ENCODE measurements at places on chromosomes 16 and 17.

DNA sequence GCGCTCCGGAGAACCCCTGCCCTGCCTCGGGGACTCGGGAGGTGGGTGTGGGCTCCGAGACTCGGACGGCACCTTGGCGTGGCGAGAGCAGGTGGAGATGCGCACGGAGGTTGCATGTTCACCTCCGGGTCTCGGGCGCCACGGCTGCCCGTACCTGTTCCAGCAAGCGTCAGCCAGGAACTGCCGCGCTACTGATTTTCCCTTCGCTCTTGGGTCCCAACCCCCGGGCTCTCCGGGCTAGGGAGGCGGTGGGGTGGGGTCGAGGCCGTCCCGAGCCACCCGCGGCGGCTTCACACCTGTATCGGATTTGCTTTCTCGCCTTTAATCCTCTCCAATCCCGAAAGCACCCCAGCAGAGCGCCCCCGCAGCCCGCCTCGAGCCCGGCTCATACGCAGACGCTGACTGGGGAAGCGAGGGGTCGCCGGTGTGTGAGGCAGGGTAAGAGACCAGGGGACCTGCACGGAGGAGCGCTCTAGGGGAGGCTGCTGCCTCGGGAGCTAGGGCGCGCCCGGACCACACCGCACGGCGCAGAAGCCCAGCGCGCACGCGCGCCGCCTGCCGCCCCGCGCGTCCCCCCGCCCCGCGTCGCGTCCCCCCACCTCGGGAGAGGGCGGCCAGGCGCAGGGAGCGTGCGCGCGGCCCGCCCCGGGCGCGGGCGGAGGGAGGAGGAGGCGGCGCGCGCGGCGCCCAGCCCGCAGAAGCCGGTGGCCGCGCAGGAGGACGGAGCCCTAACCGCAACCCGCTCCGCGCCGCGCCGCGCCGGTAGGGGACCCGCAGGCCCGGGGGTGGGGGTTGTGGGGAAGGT lies at the start of gene DUSP14:
TSS of gene DUSP14 (plus strand) at position 695 of the 805 bp plus-strand sequence. CDS start 22,382 bp downstream, outside the sequence.
- peak; percentile 86 for DNase-seq

GRCh38 chr16:70809392-70810060 lies 8.6 kb upstream of the VAC14 start:
- DNase-seq: no peak

DNA sequence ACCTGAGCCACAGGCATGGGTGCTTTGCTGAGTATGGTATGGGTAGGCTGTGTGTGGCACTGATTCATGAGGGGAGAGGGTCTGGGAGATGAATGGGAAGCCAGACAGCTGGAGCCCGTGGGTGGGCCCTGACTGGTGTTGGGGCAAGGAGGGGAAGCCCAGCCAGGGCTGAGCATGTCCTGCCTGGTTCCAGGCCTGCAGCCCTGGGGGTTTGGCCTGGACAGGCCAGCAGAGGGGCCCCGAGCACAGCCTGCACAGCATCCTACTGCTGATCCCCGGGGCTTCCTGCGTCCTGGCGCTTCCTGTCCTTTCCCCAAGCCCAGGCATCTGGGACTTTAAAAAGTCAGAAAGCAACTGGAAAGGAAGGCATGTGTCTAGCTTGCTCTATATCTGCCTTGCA lies 4.6 kb upstream of the MVD start:
- no peak for DNase-seq

- DNase-seq: no peak
Measured at GRCh38 chr17:29180788-29181160, 576 bp upstream of the MYO18A start.

GRCh38 chr16:35909351-35909954 lies 2450.0 kb downstream of the TP53TG3F start:
- DNase-seq: no peak

- DNase-seq: no peak
Measured at GRCh38 chr17:50270435-50271362, 3.6 kb upstream of the TMEM92 start.

DNA sequence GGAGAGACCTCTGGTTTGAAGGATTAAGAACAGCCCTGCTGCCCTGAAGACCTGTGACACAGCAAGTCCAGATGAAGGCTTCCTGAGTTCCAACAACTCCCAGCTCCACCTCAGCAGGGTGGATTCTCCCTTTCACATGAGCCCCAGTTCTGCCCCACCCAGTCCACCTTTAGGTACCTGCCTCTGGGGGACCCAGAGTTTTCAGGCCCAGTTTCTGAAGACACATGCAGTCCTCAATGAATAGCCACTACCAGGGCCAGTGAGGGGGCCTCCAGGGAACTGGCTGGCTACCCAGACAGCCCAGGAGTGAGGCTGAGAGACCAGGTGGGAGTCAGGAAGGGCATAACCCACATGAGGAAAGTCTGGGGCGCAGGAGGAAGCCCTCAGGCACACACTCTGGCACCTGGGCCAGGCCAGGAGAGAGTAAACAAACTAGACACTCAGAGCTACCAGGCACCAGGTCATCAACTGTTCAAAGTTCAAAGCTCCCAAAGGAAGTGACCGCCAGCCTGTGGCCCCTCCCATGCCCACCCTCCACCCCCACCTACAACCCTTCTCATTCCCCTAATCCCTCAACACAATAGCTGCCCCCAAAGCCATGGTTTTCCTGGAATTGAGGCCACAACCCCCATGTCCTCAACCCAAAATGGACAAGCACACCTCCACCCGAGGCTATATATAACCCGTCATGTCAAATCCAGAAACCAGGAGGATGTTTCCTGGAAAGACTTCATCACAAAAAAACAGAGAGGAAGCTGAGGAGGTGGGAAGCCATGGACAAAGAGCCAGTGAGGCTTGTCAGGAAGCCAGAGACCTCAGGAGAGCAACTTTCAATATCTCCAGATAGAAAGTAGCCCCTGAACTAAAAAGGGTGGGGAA lies 2.1 kb downstream of the MYO18A start:
- DNase-seq: no peak

GRCh38 chr16:31177136-31177535 lies 2.8 kb upstream of the FUS start:
- DNase-seq: peak; percentile 68

- no peak for DNase-seq
Measured at GRCh38 chr17:53134548-53134947, 688.2 kb upstream of the KIF2B start.

DNA sequence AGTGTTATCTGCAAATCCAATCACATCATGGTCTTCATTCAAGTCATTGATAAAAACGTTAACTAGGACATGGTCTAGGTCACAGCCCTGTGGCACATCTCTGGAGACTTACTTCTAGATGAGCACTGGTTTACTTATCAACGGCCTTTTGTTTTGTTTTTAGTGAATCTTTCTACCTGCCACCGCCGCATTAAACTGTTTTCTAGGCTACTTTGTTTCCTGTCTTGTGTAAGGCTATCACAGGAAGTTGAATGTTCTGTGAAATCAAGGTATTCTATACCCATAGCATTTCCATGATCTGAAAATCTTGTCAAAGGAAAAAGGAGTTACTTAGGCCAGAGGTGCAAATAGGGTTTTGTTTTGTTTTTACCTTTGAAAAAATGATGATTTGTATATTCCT lies 26.9 kb downstream of the SOCS3 start:
- DNase-seq: peak; percentile 45

DNA sequence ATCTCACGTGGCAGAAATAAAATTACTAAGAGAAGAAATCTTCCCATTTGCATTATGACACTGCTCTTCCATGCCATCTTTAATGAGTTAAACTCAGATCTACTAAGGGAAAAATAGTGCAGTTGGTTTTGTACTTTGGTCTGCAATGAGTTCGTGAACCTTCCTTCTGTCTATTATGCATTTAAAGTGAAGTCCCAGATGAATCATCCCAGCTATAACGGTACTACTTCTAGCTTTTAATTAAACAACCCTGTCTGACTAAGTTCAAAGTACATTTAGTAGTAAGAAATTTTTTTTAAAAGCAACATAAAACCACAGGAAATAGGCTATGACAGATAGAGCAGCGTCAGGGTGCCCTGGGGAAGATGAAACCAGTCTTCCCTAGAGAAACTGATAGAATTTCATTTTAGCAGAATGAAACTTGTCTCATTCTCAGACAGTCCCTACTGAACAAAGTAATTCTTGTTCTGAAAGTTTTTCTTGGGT lies 1.8 kb downstream of the TMIGD1 start:
- DNase-seq: peak; percentile 89

GRCh38 chr16:71707199-71707598 lies 17.3 kb downstream of the PHLPP2 start:
- no peak for DNase-seq

GRCh38 chr17:77757561-77757898 lies 201.0 kb upstream of the TNRC6C start:
- no peak for DNase-seq

- DNase-seq: peak; percentile 79
Measured at GRCh38 chr17:75753514-75754377, 11.2 kb downstream of the GALK1 start.

- peak; percentile 6 for DNase-seq
Measured at GRCh38 chr17:50603340-50603739, 31.3 kb upstream of the ABCC3 start.

GRCh38 chr17:1933875-1934715 lies 91.0 kb downstream of the RTN4RL1 start:
- no peak for DNase-seq

- peak; percentile 33 for DNase-seq
Measured at GRCh38 chr17:1197379-1197778, 17.6 kb upstream of the ABR start.

DNA sequence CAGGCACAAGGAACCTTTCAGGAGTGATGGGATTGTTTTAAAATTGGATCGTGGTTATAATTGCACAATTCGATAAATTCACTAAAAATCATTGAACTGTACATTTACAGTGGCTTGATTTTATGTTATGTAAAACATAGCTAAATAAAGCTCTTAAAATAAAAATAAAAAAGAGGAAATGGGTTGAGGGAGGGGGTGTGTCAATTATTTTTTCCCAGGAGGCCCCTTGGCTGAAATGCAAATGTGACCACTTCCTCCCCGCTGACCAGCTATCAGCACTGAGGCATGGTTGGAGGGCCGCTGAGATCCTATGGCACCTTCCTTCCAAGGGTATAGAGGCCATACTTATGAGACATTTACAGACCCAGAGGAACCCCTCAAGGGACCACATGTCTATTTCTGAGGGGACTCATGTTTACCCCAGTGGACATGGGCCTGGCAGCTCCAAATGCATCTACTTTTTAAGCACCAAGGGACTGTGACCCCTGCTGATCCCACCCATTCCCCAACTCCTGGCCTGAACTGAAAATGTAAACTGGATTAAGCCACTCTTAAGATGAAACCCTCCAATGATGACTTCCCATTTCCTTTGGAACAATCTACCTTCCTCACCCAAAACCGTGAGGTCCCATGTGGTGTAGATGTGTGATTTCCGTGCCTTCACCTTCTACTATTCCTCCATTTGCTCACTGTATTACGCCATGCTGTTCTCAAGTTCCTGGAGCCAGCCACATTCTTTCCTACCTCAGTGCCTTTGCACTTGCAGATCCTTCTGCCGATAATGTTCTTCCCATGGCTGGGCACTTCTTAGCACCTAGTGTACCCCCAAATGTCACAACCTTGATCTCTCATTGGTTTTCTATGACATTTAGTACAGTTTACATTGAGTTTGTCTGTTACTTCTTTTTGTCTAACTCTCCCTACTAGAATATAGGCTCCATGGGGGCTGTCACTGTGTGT lies 2.8 kb upstream of the IL21R start:
- no peak for DNase-seq

GRCh38 chr16:73058221-73058615 lies 10.3 kb upstream of the ZFHX3 start:
- peak; percentile 30 for DNase-seq

DNA sequence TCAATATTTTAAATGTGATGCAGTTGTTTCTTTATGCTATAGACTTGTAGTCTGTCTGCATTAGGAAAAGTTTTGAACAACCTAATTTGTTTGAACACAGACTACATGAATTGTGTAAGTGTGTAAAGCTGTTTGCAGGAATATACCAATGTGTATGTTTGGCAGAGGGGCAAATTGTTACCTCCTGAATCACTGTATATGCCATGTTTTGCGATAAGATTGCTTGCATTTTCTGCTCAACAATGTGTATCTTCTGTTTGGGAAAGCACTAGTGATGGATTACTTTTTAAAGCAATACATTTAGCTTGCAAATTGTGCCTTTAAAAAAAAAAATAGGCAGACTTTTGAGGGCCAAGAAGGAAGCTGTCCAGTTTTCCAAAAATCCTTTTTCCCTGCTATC lies 14.6 kb downstream of the RBBP6 start:
- no peak for DNase-seq

DNA sequence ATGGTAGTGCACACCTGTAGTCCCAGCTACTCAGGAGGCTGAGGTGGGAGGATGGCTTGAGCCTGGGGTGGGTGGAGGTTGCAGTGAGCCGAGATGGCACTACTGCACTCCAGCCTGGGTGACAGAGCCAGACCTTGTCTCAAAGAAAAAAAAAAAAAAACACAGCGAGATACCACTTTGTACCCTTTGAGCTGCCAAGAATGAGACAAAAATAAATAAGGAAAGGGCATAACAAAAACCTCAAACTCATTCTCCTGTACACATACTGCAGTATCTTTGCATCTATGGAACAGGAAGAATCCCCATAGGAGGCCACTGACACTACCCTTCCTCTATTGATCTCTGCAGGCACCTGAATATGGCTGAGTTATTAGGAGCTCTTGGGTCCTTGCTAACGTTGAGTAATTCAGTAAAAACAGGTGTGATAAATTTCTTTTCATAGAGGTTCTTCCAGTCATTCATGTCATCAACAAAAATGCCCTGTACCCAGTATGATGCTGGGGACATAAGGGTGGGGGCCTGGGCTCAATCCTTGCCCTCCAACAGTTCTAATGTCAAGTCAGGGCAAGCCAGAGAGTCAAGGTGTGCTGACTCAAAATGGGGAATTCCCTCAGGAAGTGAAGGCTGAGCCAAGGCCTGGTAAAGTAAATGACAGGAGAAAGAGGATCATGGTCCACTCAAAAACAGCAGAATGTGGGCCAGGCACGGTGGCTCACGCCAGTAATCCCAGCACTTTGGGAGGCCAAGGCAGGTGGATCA lies 26.9 kb downstream of the RANBP10 start:
- DNase-seq: no peak

DNA sequence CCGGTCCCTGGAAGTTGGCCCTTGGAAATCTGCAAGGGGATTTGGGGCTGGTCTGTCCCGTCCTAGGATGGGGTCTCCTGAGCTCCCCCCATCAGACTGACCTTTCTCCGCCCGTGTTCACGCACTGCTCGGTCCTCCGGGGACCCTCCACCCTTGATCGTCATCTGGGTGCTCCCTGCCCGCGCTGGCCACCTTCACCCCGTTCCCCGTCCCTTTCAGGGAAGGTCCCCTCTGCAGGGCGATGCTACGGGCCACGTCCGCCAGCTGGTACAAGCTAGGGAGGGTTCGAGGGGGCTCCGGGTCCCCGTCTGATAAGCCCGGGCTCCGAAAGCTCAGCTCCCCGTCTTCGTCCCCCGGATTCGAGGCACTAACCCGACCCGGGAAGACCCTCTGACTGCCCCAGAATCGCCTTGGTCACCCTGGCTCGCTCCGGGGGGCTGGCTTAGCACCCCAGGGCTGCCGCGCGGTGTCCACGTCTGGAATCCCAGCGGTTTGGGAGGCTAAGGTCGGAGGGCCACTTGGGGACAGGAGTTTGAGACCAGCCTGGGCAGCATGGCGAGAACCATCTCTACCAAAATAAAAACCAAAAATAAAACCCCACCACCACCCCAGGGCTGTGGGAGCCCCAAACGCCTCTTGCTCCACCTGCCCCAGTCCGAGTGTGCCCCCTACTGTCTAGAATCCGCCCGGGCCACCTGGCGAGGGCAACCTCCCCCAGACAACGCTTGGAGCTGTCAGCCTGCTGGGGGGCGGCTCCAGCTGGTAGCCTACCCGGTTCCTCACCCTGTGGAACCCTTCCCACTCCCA lies 1.1 kb upstream of the SLC43A2 start:
- DNase-seq: peak; percentile 81

GRCh38 chr16:81798311-81799137 lies 19.4 kb downstream of the PLCG2 start:
- peak; percentile 85 for DNase-seq

- peak; percentile 59 for DNase-seq
Measured at GRCh38 chr17:16443511-16444257, 28.3 kb downstream of the TRPV2 start.

GRCh38 chr17:31296142-31296541 lies 897 bp downstream of the OMG start:
- no peak for DNase-seq

Measured in activated CD4-positive, alpha-beta T cell treated with anti-CD3 and anti-CD28 coated beads, Interleukin-10, Interleukin-2, amounts not matched to agents 100 ng/mL and 50 ng/mL, durations not matched to agents 16 hours and 8 hours (primary cell).